ENCODE measurements at places on chromosomes 1 and 21. TPM values are rescaled to one million over a fixed set of nuclear protein-coding genes. Genes with fewer than 3 reads are reported as not detected.

A3GALT2 gene
- not detected for total RNA-seq

ARID1A gene
- 20.2 TPM for total RNA-seq

GBP6 gene
- not detected for total RNA-seq

RHD gene
- not detected for total RNA-seq

PCP4L1 gene
- total RNA-seq: not detected
